ENCODE measurements at places on chromosomes 12 and 14.

GRCh38 chr12:22416801-22417200, 82.3 kb upstream of the ST8SIA1 start:
- DNase-seq: no peak

- DNase-seq: peak; percentile 78
These were observed 52.3 kb downstream of the IRAK3 start for GRCh38 chr12:66241061-66242043.

GRCh38 chr14:51305751-51306150, 65.7 kb downstream of the TMX1 start:
- no peak for DNase-seq

DNA sequence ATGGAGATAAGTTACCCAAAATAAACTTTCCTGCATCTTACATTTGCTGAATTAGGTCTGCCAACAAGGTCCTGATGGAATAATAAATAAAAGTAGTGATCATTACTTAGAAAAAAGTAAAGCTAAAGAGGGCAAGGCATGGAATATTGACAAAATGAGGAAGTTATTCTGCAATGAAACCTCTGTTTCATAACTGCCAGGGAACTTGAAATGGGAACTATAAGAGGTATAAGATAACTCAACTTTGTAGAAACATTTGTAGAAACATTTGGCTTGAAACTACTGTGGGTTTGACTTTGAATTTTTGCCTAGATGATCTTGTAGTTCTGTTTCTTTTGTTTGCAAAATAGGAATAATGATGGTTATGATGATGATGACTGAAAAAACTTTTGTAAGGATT, 18.7 kb upstream of the YBX3 start:
- no peak for DNase-seq

GRCh38 chr12:3150308-3150670, 73.1 kb downstream of the TSPAN9 start:
- DNase-seq: no peak

DNA sequence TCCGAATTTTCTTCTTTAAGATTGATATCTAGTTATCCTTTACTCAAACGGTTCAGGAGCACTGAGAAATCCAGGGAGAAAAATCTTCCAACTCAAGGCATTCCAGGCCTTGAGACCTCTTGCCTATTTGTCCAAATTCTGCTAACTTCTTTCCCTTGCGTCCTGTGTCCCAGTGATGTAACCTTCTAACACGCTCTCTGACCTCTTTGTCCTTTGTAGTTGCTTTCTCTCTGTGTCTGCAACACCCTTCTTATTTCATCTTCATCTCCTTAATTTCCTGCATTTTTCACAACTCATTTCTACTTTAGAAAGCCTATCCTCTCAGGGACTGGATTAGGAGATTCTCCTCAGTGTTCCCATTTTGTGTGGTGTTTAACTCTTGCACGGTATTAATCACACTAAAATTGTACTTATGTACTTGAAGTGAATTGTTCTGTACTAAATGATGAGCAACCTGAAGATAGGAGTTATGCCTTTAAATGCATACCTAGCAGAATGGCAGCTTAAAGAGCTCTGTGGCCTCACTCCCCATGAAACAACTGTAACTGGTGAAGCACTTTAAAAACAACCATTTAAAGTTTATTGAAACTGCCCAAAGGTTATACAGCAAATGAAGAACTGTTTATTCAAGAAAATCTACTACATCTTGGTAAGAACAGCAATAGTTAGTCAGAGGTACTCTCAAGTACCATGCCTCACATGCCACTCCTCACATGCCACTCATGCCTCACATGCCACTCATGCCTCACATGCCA, 7.4 kb upstream of the SNAPC1 start:
- DNase-seq: no peak

DNA sequence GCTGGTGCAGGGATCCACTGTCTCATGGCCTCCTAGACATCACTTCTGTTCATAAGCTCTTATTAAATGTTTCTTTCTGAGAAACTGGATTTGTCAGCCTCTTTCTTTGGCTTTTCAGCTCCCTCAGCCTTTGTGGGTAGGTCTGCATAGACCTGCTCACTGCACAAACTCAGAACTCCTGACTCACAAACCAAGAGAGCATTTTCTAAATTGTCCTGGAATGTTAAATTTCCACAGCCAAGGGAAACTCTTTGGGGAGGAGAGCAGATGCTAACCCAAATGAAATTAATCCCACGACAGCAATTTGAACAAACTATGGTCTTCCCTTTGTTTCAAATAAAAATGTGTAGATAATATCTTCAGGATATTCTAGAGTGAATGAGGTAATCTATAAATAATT, 19.5 kb upstream of the CERS5 start:
- DNase-seq: no peak

- no peak for DNase-seq
These were observed 164.8 kb downstream of the ZFP36L1 start for GRCh38 chr14:68627868-68628604.

- no peak for DNase-seq
These were observed 51.8 kb downstream of the PELI2 start for GRCh38 chr14:56170028-56170427.

GRCh38 chr12:108543652-108544051, 17.3 kb downstream of the SART3 start:
- DNase-seq: peak; percentile 50

DNA sequence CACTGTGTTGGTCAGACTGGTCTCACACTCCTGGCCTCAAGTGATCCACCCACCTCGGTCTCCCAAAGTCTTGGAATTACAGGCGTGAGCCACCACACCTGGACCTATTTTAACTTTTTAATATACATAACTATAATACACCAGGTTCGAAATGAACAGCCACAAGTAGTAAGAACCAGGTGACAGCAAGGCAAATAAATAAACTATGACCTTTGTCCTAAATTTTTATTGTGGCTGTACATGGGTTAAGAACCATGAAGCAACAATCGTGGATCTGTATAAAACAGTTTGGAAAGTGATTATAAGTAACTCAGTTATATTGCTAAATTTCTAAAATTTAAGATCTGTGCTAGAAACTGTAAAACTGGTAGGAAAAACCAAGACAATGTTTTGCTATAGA, 41.5 kb downstream of the GXYLT1 start:
- no peak for DNase-seq

DNA sequence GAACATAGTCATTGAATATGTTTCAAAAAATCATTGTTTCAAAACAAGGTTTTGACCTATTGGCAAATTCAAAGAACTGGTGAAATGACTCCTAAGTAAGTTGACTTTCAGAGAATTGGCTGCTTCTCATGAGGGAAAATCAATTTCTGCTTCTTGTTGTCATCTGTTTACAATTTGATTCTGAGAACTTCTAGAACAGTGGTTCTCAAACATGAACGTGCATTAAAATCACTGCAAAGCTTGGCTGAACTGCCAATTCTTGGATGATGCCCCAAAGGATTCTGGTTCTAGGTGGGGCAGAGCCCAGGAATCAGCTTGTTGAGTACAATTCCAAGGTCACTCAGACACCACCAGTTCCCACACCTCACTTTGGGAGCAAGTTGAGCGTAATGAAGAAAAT, 83.9 kb downstream of the ZFP36L1 start:
- DNase-seq: no peak

DNA sequence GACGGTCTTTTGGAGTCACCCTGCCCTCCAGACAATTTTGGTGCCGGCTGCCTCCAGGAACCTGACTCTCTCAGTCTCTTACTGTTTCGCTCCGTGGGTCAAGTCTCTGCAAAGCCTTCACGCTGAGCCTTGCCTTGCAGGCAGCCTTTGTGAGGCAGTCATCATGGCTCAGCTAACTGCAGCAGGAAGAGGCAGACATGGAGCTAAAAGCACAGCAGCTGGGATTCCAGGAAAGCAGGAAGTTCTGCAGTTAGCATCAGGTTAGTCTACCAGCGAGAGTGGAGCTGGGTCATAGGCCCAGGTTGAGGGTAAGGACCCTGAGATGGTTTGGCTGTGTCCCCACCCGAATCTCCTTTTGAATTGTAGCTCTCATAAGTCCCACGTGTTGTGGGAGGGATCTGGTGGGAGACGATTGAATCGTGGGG, 305.4 kb downstream of the PCNX1 start:
- DNase-seq: no peak

DNA sequence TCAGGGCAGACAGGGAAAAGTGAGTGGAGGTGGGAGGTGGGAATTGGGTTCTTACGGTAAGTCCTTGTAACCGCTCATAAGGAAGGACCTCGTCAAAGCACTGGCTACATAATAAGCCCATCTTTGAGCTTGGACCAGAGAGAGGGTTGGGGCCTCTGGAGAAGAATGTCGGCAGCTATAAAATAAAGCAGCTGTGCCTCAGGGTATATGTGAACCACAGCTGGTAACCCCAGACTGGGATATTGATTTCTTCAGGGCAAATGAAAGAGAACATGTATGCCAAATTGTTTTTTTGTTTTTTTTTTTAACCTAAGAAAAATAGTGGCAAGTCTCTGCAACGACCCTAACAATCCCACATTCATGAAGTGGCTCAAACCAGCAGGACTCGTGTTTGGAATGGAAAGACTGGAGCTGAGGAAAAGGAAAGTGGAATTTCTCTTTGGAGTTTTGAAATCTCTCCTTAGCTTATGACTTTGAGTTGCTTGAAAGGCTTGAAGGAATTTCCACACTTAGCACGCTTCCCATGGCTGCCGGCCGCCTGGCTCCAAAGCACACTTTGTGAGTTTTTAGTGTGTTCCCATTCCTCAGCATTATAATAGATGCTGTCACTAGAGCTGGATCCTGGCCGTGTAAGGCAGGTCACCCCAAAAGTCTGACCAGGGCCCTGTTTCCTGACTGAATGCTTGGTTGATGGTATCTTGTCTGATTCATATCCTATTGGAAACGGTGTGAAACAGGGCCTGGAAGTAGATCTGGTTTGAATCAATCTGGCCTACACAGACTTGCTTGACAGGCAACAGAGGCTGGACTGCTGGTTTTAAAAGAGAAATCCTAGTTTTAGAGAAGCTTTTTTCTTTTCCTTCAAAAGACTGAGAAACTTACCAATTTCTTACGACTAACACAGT, 244.7 kb downstream of the MSRB3 start:
- DNase-seq: no peak

DNA sequence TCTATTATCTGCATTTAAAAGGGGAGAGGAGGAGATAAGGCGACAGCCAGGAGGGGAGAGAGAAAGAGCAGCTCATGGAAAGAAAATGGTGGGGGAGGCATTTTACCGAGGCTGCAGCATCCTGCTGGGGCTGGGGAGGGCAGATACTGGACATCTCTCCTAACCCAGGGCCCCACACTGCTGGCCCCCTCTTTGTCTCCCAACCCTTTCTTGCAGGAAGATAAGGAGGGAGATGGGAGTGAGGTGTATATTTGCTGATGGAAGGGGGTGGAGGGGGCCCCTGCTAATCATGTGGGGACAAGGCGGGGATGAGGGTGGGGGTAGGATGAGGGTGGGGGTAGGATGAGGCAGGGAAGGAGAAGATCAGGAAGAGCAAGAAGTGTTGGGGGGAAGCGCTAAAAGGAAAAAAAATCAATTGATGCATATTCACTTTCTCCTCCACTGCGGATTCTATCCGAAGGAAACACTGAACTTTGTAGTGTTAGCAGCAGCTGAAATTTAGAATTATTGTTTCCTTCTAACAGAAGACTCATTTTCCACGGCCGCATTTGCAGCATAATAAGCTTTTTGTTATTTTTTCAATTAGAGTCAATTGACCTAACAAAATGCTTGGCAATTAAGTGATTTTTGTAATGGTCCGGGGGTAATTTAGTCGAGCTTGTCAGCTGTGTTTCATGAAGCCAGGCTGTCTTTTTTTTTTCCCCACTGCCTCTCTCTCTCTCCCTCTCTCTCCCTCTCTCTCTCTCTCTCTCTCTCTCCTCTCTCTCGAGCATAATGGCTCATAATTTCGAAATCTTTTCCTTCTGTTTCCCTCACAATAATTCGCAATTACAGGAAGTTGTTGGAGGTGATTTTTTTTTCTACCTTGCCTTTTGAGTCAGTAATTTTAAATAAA, 1134.6 kb downstream of the BCL11B start:
- no peak for DNase-seq

DNA sequence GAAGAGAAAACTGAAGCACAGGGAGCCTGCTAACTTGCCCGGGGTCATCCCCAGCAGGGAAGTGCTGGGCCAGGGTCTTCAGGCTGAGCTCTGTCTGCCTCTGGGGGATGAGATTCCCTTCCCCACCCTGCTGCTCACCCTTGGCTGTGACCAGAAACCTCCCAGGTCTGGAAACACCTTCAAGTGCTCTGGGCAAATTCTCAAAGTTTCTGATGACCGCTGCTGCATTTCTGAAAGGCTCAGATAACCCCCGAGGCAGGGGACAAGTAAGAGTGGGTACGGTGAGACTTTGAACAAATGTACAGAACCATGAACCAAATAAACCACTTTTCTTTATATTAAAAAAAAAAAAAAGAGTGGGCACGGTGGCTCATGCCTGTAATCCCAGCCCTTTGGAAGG, 41.3 kb downstream of the LTBP2 start:
- no peak for DNase-seq

GRCh38 chr12:53101266-53101665, 2.0 kb upstream of the SOAT2 start:
- DNase-seq: no peak

- DNase-seq: no peak
These were observed 39.4 kb upstream of the BTG1 start for GRCh38 chr12:92185052-92185451.
